MG63 (cell line): ENCODE measurements at places on chromosomes 7 and 10. TPM values are rescaled to one million over a fixed set of nuclear protein-coding genes. Genes with fewer than 3 reads are reported as not detected.

GRCh38 chr7:135799881-135800280 lies 51.3 kb upstream of the FAM180A start:
- no peak for DNase-seq

DNA sequence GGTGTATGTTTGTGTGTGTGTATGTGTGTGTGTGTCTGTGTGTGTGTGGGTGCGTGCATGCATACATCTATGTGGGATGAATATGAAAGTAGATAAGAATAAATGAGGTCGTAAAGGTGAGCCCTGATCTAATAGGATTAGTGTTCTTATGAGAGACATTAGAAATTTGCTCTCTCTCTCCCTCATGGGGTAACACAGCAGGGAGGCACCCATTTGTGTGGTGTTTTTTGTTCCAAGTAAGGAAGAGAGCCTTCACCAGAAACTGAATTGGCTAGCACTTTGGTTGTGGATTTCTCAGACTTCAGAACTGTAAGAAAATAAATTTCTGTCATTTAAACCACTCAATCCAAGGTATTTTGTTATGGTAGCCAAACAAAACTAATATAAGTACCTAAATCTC lies 353.7 kb upstream of the CHRM2 start:
- DNase-seq: no peak

DNA sequence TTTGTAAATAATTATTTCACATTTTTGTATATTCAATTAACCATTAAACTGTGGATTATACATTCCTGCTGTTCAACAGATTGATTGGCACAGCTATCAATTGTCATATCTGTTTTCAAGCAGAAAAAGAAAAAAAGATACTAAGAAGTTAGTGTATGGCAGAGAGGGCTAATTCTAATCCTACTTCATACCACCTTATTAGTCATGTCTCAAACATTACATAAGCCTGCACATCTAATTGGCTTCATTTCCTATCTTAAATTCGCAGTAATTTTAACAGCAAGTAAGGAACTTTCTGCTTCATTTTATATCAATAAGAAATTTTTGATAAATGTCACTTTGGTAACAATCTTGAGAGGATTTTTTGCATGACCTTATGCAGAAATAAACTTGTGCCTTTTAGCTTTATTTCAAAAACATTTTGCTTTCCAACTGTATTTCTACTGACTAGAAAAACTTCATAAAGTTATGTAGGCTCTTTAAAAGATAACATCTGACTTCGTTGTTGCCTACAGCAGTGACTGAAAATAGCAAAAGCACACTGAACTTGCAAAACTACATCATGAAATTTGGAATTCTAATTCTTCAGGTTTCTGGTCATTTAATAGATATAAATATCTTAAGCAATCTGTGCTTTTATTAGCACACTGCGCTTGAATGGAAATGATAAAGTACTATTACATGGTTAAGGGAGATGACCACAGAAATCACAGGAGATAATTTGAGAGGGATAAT lies 111.5 kb downstream of the SEMA3C start:
- no peak for DNase-seq

- DNase-seq: no peak
Observed at GRCh38 chr7:12567015-12567414, 3.5 kb upstream of the SCIN start.

- no peak for DNase-seq
Observed at GRCh38 chr7:115409682-115410433, 488.0 kb downstream of the MDFIC start.

DNA sequence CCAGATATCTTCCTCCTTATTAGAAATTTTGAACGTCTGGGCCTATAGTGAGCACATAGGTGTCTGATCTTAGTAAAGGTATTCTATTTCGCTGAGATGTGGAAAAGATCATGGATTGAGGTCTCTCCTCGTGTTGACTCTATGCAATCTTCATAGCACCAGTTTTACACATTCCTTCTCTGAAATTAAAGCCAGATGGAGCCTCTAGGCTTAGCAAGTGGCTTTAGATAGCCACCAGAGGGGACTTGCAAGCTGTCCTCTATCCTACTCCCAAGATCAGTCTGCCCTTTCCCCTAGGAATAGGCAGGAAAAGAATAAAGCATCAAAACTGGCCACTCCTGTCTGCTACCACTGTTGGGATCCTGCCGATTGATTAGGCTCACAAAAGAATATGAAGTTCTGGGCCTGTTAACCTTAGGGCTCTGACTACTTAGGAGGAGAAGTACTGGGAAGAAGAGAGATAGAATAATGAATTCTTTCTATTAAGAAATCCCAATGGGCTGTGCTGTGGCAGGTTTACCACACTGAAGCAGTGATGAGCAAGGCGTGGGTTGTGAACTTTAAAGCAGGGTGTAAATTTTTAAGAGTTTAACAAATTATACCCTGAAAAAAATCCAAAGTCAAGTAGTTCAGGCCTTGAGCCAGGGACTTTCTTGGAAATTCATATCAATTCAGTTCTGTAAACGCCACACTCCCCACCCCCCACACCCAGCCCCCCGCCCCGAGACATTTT lies 2.2 kb upstream of the STRIP2 start:
- no peak for DNase-seq

DNA sequence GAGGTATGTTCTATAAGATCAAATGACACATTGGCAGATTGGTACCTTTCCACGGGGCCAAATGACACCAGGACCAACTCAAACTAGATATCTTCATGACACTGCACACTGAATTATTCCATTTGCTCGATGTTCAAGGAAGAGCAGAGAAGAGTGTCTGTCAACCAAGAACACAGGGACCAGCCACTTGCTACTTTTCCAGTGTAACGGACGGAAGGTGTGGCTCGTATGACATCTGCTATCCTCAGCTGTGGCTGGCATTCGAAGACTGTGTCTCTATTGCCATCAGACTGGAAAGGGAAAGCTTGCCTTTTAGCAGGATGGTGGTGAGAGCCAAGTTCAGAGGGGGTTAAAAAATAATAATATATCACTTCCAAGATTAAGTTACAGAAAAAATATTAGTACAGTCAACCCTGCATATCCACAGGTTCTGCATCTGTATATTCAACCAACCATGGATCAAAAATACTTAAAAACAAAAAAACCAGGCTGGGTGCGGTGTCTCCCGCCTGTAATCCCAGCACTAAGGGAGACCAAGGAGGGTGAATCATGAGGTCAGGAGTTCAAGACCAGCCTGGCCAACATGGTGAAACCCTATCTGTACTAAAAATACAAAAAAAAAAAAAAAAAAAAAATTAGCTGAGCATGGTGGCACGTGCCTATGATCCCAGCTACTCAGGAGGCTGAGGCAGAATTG lies 237.1 kb downstream of the PRPF18 start:
- DNase-seq: no peak

DNA sequence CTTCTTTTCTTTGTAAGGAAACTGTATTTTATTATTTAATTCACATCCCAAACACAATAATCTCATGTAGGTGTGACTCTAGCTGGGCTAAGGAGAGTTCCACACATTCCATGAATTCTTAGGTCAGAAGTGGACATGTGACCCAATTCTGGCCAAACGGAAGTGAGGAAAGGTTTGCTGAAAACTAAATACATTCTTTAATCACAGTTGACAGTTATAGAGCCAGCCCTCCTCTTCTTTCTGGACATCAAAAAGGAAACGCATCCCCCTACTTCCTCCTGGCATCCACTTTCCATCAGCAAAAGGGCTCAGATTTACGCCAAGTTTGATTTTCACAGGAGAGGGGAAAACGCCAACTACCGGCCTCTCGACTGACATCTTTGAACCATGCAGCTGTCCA lies 774.4 kb upstream of the POM121L12 start:
- DNase-seq: no peak

DNA sequence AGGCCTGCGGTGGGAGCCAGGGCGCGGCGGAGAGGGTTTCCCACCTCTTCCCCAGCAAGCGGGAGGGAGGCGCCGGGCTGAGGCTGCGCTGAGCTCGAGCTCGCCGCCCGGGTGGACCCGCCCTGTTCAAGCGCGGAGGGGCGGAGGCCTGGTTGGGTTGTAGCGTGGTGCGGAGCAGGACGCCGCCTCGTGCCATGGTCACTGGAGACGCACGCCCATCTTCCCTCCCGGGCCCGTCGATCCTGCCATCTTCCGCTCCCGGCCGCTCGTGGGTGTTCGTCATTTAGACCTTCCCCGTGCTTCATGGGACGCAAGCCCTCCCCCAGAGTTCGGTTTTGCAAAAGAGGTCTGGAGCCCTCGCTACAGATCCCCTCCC lies 9.3 kb upstream of the EN2 start:
- DNase-seq: no peak

GRCh38 chr10:29610876-29611647 lies 23.7 kb downstream of the SVIL start:
- DNase-seq: no peak

DNA sequence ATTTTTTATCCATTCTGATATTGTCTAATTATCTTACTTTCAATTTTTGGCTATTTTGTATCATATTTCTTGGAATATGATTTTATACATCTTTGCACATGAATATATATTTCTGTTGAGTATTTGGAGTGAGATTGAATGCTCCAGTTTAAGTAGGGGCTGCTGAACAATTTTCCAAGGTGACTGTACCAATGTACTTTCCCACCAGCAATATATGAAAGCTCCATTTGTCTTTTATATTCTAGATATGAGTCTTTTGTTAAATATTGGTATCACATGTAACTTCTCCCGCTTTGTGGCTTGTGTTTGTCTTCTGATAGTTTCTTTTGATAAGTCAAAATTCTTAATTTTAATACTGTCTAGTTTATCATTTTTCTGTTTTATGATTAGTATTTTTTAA lies 144.6 kb upstream of the MDFIC start:
- no peak for DNase-seq

- DNase-seq: no peak
Observed at GRCh38 chr10:5963071-5963470, 14.3 kb downstream of the IL15RA start.

- no peak for DNase-seq
Observed at GRCh38 chr10:59864141-59864962, 42.0 kb downstream of the CCDC6 start.

- no peak for DNase-seq
Observed at GRCh38 chr10:128084991-128085390, 41.2 kb downstream of the MKI67 start.

SFTPA2 gene
- not detected in 2 replicates for total RNA-seq

SLC13A4 gene
- total RNA-seq: 0.05 TPM in 1 of 2 replicates, not detected in the other

SDHAF3 gene
- 13.8 and 26.7 TPM in 2 replicates for total RNA-seq

GATA3 gene
- not detected in 2 replicates for total RNA-seq

COL1A2 gene
- 218 and 306 TPM in 2 replicates for total RNA-seq
